NCI-H187 treated with DMSO at 0.1 percent for 48 hours (cell line): ENCODE measurements at places on chromosomes 3 and 15.

DNA sequence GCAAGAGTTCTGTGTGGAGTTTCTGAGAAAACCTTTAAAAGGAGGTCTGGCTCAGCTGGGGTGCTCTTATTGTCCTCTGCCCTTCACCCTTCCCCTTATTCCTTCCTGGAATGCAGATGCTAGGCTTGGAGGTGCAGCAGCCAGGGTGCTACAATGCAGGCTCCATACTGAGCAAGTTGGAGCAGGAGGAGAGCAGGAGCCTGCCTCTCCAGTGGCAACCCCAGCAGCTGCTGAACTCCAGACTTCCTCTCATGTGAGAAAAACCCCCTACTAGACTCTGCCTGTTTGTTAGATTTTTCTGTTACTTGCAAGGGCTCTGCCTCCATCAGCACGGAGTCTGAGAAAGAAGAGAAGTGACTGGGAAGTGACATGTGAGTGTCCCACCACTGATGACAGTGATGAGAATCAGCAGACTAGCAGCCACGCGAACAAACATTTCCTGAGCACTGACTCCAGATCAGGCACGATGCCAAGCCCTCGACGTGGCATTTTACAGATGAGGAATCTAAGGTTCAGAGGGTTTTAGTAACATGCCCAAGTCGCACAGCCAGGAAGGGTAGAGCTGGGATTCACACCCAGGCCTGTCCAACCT is 16.1 kb upstream of the RARRES1 start:
- no peak for DNase-seq

DNA sequence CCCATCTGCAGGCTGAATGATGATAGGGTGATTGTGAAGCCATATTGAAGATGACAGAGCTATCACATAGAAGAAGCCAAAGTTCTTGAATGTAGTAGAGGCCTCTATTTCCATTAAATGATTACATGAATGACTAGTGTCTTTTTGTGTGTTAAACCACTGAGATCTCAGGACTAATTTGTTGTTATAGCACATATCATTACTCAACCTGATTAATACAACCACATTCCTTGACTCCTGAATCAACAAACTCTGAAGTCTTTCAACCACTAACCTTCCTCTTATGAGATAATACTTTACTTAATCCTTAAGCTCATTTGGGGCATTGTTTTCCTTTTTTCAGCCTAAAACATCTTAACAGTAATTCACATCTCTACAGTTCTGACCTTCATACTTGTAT is 564.5 kb upstream of the ADAMTS9 start:
- DNase-seq, result no peak

DNA sequence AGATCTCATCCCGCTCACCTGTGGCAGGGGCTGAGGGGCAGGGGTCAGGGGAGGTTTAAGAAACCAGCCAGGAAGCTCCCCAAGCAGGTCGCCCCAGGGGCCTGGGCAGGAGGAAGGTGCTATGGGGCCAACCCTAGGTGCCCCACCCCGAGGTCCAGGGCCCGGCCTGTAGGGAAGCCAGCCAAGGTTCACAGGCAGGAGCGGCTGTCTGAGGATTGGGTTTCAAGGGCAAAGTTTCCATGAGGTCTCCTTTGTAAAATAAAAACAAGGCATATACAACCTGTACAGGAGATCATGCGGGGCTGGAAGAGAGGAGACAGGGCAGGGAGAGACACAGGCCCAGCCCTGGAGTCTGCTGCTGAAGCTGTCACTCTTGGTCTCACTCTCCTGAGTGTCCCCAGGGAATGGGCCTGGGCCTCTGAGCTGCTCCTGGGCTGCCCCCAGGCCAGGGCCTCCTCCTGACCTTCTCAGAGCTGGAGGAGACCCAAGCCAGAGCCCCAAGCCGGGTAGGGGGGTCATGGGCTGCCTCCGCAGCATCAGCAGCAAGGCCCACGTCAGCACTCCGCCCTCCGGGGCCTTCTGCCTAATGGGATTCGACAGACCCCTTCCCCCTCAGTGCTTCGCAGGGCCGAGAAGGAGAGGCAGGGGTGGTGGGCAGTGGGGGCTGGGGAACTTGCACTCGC is 5.5 kb downstream of the CPLX3 start:
- no peak for DNase-seq

DNA sequence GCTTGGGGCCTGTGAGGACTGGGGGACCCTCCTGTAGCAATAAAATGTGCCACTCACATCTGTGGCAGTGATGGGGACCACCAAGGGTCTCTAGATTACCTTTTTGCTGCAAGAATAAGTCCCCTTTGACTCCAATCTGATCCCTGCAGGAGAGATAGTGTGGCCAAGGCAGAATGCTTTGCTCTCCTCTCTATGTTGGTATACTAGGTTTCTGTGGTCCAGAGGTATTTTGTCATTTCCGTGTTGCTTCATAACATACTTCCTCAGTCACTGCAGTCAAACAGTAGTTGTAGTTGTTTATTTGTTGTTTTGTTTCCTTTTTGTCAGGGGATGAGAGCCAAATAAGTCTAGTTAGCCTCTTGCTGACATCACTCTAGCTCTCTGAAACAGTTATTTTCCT is 13.1 kb upstream of the NAALADL2 start:
- no peak for DNase-seq

GRCh38 chr3:29468187-29468586 is 187.3 kb downstream of the RBMS3 start:
- DNase-seq, result no peak

DNA sequence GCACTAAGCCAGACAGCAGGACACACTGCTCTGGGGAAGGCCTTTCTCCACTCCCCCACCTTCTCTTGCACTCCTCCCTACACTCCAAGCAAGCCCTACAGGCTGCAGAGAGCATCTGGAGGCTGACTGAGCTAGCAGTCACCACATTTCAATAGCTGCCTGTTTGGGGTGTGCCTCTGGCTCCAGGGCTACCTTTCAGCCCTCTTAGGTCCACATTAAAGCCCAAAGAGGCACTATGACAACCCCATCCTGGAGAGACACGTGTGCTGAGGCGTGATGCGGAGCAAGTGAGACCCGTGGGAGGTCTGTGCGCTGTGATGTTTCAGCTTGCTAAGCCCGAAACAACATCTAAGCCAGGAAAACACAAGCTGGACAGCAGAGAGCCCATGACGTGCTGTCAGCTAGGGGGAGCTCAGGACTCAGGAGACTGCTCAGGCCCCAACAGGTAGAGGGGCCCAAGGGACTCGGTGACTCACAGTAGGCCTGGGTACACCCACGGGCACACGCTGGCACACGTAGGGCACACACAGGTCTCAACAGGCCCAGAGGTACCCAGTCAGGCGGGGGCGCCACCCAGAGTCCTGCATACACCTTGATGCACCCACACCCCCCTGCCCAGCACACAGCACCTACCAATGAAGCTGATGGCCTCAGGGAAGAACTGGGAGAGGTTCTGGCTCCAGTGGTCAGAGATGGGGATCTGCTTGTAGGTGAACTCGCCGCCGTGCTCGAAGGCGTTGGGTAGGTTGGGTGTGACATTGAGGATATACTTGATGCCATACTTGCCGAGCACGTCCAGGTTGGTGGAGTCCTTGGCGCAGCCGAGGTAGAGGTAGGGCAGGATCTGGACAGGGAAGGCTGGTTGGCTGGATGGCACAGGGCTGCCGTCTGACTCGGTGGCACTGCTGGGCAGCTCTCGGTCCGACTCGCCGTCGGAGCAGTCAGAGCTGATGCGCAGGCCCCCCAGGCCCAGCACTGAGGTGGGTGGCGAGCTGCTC is 2.8 kb downstream of the DUSP7 start:
- no peak for DNase-seq

- DNase-seq, result no peak
Observed at GRCh38 chr3:58260261-58260731, 22.7 kb downstream of the ABHD6 start.

- no peak for DNase-seq
Observed at GRCh38 chr3:5784690-5785089, 597.2 kb downstream of the EDEM1 start.

- no peak for DNase-seq
Observed at GRCh38 chr3:12462159-12462947, 21.9 kb upstream of the TSEN2 start.

GRCh38 chr3:70531063-70531657 is 218.7 kb upstream of the MDFIC2 start:
- peak; percentile 1 for DNase-seq

DNA sequence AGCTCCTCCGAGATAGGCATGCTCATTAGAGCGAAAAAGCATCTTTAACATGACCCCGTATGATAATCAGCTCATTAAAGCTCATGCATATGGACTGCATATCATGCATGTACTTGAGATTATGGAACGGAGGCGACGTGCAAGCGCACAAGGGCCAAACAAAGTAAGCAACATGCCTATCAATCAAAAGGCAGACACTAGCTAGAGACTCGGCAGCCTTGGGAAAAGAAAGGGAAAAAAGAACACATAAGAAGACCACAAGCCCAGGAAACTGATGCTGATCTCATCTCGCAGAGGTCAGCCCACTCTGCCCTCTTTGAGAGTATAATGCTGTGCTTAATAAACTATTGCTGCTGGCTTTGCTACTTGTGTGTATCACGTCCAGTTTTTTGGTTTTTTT is 2.6 kb upstream of the ACOX2 start:
- no peak for DNase-seq

DNA sequence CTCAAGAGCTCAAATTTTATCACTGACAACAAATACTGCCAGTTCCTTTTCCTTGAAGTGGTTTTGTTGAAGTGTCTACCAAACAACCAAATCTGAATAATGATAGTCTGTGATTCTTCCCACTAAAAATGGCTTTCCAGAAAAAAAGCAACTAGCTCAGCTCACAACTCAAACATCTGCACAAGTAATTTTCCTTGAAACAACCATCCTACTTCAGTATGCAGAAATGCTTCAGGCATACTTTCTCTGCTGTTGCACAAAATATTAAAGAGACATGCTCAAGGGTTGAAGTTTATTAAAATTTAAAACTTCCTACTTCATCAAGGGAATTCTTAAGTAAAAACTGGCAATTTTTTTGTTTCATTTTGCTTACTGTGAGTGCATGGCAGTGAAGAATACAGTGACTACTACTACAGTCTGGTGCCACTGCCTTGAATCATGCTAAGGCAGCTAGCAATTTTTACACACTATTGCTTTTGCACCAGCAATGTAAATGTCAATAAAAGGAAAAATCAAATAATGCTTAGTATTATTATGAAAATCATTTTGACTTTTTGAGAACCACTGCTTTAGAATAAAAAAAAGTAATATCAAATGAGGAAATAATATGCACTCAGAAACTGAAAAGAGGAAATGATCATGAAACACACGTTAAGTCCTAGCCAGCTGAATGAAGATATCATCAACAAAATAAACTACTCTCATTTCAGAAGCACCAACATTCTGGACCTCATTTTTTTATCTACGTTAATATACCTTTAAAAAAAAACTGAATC is 33.6 kb downstream of the VPS13C start:
- no peak for DNase-seq

GRCh38 chr3:32821686-32822296 is 4.0 kb downstream of the TRIM71 start:
- no peak for DNase-seq

DNA sequence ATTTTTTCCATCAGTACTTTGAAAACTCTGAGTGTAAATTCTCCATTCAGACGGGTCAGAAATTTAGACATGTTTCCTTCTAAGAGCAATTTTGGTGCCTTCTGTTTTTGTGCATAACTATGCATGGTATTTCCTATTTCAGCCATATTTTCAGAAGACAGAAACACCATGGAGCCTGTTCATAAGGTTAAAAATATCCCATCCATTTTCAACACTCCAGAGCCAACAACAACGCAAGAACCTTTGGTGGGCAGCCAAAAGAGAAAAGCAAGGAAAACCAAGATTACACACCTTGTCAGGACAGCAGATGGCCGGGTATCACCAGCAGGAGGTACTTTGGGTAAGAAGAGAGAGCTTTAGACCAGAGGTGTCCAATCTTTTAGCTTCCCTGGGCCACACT is 275.6 kb downstream of the BBX start:
- DNase-seq, result no peak

DNA sequence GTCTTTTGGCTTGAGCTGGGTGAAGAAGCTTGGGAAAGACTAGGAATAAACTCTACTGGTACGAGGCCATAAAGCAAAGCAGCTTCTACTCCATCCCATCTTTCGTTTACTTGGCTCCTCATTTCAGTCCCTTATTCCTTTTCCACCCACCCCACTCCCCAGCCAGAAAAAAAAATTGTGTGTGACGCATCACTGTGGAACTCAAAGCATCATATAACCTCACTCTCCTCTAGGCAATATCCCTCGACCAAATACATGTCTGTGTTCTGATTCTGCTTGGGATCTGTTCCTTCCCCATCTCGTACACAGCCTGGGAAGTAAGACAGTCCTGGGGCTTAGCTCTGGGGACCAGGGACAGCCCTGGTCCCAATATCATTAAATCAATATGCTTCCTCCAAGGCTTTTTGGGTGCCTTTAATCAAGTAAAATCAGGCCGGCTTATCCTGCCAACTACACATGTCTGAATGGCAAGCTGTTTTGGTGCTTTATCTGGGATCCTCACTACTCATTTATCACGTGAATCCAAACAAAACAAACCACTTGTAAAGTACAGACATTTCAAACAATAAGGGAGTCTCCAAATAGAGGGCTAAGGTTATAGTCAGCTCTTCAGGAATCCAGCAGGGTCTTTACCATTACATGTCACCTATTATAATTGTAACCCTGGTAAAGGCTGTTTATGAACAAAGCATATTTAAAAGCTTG is 74.9 kb upstream of the ZBED2 start:
- DNase-seq, result no peak

- no peak for DNase-seq
Observed at GRCh38 chr3:31625358-31625757, 92.6 kb downstream of the STT3B start.

- DNase-seq, result no peak
Observed at GRCh38 chr3:71130471-71131374, 452.8 kb downstream of the FOXP1 start.

- DNase-seq, result no peak
Observed at GRCh38 chr3:56468184-56469106, at the start of gene ERC2. TSS of gene ERC2 (minus strand) at chr3:56468467.

- no peak for DNase-seq
Observed at GRCh38 chr3:36394176-36394575, 13.9 kb downstream of the STAC start.

DNA sequence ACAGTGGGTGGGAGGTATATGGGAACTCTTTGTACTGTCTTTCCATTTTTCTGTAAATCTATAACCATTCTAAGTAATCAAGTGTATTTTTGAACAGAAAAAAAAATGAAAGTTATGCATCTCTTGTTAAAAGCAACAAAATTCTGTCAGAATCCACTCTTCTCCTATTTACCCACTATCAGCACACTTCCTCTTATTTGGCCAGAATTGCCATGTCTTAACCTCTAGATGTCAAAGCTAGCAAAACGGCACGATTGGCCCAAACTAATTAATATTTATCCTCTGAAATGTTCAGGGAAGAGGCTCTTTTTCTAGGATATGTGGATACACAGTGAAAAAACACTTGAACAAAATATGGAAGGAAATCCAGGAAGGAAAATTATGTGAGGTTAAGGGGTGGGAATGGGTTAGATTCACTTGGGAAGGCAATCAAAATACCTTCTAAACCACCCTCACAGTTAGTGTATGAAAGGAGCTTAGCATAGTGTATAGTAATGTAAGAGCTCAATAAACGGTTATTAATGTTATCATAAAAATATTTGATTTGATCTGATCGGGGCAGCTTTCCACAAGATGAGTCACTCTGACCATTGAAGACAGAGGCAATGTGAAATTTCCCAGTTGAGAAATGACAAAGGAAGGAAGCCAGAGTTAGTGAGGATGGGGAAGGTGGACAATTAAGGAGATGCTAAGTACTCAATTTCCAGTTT is 20.1 kb upstream of the TGFBR2 start:
- DNase-seq, result no peak
